G401 (cell line): ENCODE measurements at places on chromosomes 4 and X. TPM values are rescaled to one million over a fixed set of nuclear protein-coding genes. Genes with fewer than 3 reads are reported as not detected.

DNA sequence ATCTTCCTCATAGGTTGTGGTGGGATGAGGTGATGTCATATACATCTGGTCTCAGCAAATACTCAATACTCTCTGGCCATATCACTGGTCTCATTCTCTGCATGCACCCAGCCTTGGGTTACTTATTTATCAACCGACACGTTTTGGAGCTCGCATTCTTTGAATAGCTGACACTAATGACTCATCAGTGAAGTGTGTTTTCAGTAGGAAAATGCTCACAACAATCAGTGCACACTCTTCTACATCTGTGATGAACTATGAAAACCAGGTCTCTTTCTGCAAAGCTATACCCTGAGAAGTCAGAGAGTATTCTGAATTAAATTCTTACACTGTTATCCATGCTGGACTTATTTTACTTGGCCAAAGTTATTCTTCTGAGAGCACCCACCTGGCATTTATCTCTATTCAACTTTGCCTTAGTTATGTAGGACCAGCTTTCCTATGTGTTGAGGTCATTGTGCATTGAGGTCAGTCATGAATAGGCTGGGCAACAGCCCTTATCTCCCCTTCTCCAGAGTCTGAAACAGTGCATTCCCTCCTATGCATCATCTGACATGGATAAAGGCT lies 58.7 kb upstream of the DHX15 start:
- no peak for DNase-seq

RNF212 gene
- not detected in 2 replicates for total RNA-seq

GRCh38 chrX:108439426-108439942 lies at the start of gene COL4A5:
COL4A5 (plus strand) TSS chrX:108439838; CDS start chrX:108440126, 288 bp downstream.
- DNase-seq = peak; percentile 1

NRK gene
- total RNA-seq = not detected in 2 replicates

DNA sequence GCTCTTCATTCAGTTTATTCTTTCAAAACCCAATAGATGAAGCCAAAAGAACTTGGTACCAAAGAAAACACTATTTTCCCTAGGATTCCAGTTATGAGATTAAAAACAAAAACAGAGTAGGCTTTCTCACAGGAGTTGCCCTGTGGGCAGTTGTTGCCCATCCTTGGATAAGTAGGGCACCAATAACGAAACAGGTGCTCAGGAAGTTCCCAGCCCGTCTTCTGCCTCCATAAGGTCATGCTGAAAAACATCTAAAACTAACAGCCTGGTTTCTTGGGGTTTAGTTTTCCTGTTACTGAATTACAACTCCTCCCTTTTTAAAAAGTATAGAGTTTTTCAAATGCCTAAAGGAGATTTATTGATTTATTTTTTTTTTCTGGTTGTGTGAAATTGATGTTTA lies 14.7 kb downstream of the TSPAN5 start:
- DNase-seq = peak; percentile 37

- no peak for DNase-seq
Observed at GRCh38 chr4:52714597-52715254, 36.5 kb downstream of the ERVMER34-1 start.

INPP4B gene
- 62.1 and 70.7 TPM in 2 replicates for total RNA-seq

DNA sequence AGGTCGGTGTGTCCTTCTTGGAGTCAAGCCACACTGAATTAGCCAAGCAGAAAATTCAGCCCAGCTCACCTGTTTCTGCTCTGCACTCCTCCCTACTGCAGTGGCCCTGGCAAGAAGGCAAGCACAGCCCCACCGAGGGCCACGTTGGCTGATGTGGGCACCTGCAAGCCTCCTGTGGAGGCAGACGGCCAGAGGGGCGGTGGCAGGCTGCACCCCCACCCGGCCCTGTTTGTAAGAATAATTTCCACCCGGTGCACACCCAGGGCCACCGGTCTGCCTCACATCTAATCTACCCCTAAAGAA lies 18.8 kb downstream of the PPP2R2C start:
- peak; percentile 73 for DNase-seq

DNA sequence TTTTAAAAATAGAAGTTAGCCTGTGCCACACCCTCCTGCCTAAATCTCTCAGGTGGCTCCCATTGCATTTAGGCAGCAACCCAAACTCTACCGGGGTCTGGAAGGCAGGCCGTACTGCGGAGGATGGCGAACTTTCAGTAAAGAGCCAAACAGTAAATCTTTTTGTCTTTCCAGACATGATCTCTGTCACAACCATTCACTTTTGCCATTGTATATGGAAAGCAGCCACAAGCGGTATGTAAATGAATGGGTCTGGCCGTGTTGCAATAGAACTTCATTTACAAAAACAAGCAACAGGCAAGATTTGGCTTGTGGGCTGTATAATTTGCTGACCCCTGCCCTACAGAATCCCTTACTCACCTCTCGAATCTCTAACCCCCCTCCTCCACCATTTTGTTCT lies 3.3 kb downstream of the RADX start:
- DNase-seq = no peak

DNA sequence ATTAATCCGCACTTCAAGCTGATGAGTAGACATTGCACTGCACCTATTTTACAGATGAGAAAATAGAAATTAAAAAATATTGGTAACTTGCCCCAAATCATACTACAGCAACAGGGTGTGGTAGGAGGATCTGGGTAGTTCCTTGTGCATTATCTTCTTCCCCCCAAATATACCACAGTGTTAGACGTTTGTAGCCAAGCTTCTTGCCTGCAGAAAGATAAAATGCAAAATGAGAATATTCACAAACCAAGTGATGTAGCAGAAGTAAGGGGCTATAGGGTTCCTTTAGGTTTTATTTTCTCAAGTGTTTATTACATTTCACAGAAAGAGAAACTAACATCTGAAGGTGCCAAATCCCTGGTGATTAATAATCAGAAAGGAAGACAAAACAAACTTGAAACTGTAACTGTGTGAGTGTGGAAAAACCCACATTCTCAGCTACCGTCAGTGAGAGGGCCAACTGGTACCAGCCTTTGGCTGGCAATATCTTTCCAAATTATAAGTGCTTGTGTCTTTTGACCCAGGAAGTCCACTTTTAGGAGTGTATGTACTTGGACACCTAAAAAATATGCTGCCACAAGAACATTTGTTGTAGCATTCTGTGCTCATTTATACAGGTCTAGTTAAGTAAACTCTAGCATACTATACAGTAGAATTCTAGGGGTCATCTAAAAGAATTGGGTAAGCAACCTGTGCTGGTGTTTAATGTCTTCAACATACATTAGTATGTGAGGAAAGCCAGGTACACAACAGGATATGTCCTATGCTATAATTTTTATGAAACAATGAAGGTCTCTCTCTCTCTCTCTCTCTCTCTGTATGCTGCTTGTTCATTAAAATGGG lies 6.7 kb upstream of the CD38 start:
- DNase-seq = no peak

DNA sequence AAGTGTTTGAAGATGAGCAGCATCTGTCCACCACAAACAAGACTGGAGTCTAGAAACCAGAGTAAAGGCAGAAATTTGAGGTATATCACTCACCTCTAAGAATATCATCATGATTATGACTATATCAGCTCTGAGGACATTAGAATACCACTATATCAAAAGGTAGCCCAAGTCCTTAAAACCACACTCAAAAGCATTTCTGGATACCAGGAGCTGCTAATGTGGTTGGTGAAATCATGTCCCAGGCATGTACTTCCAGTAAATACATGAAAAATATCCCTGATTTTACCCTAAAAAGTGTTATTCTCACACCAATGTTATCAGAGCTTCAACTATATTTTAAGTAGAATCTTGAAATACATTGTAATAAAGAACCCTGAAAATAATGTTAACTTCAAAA lies 136.3 kb upstream of the SMAD1 start:
- no peak for DNase-seq

- DNase-seq = no peak
Observed at GRCh38 chr4:126238013-126238412, 923.3 kb downstream of the FAT4 start.

GRCh38 chr4:1771555-1772305 lies 21.4 kb upstream of the FGFR3 start:
- no peak for DNase-seq

DNA sequence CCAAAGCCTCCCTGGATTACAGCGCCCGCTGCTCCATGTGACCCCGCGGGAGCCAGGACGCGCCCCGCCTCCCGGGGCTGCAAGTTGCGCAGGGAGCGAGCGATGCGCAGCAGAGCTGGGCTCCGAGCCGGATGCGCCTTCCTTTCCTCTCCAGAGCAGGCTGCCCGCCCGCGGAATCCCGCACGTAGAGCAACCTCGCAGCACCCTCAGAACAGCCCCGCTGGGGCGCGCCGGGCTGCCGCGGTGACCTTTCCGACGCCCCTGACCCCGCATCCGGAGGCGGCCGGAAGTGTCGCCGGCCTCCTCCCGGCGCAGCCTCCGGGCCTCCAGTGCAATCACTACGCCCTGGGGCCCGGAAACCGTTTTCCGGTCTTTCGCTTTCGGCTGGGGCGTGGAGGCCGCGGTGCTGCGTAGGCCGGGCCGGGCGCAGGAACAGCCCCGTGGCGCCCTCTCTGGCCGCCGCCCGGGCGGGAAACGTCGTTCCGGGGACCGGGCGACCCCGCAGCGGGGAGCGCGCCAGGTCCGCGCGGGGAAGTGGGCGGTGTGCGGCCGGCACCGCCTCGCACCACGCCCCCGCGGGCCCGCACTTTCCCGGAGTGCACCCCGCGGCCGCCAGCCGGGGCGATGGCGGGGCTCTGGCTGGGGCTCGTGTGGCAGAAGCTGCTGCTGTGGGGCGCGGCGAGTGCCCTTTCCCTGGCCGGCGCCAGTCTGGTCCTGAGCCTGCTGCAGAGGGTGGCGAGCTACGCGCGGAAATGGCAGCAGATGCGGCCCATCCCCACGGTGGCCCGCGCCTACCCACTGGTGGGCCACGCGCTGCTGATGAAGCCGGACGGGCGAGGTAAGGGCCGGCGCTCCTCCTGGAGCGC lies at the start of gene CYP4V2:
Gene CYP4V2 (plus strand): TSS at position 368 of the 866 bp plus-strand sequence. CDS start 257 bp downstream, at position 625.
- peak; percentile 67 for DNase-seq

DDIT4L gene
- 0.27 TPM in 1 of 2 replicates, not detected in the other for total RNA-seq

DNA sequence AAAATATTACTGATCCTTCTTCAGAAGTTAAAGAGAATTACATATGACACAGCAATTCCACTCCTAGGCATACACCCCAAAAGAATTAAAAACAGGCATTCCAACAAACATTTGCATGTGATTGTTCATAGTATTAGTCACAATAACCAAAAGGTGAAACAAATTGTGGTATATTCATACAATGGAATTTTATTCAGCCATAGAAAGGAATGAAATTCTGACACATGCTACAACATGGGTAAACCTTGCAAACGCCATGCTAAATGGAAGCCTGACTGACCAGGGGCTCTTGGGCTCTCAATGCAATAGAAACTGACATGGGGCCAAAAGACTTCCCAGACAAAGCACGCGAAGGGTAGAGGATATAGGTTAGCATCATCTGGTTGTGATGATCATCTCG lies 62.1 kb upstream of the S100G start:
- DNase-seq = no peak

- DNase-seq = no peak
Observed at GRCh38 chr4:109359040-109359646, 56.7 kb upstream of the COL25A1 start.

- DNase-seq = no peak
Observed at GRCh38 chr4:99861120-99861905, 32.9 kb downstream of the LAMTOR3 start.

CRMP1 gene
- total RNA-seq = 1.4 TPM in 1 of 2 replicates, not detected in the other

DNA sequence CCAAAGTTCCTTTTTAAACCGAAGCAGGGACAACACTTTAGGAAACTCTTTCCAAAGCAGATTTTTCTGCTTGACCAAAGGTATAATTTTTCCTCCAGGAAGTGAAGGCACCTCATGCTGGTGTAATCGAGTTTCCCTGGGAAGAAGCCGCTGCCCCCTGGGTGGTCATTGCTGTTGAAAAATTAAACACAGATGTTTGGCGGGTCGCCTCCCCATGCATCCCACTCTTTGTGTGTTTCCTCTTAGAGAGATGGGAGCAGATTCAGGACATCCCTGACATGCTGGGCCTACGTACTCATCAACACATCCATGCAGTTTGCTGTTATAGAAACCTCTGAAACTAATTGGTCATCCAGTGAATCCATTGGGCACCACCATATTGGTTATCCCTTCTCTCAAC lies 179.2 kb upstream of the HCCS start:
- no peak for DNase-seq

EGF gene
- not detected in 2 replicates for total RNA-seq

DNA sequence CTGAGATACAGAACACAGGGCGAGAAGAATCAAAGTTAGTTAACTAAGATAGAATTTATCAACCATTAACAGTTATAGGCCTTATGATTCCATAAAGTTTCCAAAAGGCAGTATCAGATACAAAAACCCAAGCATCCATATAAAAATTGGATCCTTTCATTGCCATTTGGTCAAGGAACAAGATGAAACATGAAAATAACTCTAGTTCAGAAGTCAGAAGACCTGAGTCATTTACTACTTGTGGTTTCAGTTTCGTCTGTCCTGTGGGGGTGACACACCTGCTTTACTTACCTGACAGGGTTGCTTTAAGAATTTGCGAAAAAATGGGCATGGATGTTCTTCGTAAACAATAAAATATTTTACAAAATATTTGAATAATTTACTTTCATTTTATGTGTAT lies 130.8 kb downstream of the ANAPC10 start:
- DNase-seq = no peak

- peak; percentile 68 for DNase-seq
Observed at GRCh38 chr4:80336582-80336981, 1.1 kb downstream of the CFAP299 start.

UGT2B15 gene
- not detected in 2 replicates for total RNA-seq

CPZ gene
- not detected in 2 replicates for total RNA-seq

TMEM131L gene
- total RNA-seq = 4.5 and 13.5 TPM in 2 replicates

- no peak for DNase-seq
Observed at GRCh38 chr4:136571315-136571714, 961.0 kb downstream of the PCDH18 start.

GRCh38 chrX:131923614-131924250 lies 99.4 kb upstream of the STK26 start:
- DNase-seq = no peak

CXCL3 gene
- total RNA-seq = not detected in 2 replicates

- DNase-seq = no peak
Observed at GRCh38 chr4:9704551-9705332, 76.7 kb upstream of the DRD5 start.

DNA sequence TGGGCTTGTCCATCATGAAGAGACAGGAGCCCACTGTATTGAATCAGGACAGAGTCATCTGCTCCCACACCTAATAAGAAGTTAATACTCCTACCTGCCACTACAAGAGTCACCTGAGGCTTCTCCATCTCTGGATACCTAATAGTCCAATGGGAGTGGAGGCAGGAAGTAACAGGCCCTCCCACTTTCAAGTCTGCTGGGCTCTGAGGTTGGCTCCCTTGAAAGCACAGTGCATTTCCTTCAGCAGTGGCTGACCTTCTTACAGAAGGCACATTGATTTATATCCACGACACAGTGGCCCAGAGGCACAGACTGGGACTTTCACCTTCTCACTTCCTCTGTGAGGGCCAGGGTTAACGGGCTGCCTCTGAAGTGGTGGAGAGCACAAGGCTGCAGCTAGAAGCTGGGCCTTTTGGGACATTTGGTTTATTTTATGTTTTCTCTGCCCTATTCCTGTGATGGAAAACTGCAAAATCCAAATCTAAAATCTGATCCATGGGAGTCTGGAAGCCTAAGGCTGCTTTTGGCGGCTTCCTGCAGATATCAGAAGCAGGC lies 38.1 kb downstream of the FRG2 start:
- no peak for DNase-seq

GRCh38 chr4:138804711-138805110 lies 210.9 kb upstream of the NOCT start:
- DNase-seq = no peak

- DNase-seq = no peak
Observed at GRCh38 chr4:179165000-179165738, 1722.9 kb upstream of the AGA start.

ELF4 gene
- 8.4 and 16.1 TPM in 2 replicates for total RNA-seq
